ENCODE measurements at places on chromosomes 4 and X.

GRCh38 chrX:36721990-36722389, 286.2 kb upstream of the FAM47C start:
- DNase-seq = no peak

DNA sequence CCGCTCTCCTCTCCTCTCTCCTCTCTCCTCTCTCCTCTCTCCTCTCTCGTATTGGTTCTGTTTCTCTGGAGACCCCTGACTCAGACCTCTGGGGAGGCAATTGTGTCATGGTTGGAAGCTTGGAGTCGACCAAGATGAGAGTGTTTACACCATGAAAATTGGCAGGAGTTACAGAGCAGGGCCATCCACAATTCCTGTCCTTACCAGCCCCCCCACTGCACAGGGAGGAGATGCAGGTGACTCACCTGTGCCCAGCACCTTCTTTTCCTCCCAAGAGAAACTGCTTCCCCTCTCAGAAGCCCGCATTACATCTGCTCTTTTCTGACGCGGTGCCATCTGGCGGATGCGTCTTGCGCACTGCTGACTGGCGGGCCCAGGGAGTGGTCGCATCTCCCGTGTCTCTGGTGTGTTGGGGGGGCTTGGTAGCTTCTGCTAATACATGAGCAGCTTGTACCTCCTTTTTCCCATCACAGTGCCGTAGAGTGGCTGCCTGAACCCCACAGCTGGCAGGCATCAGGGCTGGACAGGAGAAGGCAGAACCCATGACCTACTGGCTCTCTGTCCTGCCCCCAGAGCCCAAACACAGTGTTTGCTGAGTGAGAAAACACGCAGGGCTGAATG, 31.4 kb upstream of the GPR78 start:
- no peak for DNase-seq

- DNase-seq = no peak
Measured at GRCh38 chrX:53073115-53073586, 9.0 kb upstream of the TSPYL2 start.

DNA sequence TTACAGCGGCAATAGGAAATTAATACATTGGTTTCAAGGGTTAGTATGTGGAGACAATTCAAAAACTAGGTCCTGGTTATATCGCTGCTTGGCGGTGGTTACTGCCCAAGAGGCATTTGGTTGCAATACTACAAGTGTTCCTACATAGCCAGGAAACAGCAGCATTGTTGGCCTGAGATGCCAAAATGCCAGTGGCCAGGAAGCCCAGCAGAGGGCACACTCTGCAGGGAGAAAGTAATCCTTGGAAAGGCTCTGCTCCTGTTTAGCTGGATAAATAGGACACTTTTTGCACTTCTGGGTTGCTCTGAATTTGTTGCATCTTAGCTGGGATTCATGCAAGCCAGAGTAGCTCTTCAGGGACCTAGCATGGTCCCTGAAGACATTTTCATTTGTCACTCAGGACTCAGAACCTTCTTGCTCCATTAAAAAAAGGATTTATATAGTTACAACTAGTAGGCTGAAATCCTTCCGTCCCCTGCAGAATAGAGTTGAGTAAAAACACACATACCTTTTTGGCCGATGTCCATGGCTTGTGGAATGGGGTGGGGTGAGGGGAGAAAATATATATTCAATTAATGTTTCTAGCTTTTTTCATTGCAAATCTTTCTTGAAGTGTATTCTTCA, 8.1 kb upstream of the GPR119 start:
- DNase-seq = peak; percentile 2

DNA sequence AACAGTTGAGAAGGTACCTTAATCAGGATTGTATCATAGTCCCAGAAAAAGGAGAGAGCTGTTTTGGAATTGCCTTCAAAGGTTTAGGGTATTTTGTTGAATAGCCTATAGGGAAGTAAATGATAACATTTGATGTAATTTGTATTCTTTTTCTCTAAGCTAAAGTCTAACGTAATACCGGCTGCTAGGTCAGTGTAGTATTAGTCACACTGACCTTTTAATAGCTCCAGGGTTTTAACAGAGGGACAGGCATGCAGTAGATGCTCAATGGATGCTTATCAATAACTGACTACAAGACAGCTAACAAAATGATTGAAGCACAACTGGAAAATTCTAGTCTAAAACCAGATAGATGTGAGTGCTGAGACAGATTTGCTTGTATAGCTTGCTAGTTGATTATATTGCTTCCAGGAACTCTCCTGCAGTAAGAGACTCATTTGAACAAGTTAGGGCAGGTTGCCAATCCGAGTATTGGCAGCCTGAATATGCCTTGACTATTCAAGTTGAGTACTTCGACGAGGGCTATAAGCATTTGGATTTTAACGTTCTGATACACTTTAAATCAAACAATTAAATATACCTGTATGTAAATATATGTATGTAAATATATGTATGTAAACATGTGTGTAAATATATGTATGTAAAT, 16.5 kb upstream of the PNPLA4 start:
- DNase-seq = no peak

DNA sequence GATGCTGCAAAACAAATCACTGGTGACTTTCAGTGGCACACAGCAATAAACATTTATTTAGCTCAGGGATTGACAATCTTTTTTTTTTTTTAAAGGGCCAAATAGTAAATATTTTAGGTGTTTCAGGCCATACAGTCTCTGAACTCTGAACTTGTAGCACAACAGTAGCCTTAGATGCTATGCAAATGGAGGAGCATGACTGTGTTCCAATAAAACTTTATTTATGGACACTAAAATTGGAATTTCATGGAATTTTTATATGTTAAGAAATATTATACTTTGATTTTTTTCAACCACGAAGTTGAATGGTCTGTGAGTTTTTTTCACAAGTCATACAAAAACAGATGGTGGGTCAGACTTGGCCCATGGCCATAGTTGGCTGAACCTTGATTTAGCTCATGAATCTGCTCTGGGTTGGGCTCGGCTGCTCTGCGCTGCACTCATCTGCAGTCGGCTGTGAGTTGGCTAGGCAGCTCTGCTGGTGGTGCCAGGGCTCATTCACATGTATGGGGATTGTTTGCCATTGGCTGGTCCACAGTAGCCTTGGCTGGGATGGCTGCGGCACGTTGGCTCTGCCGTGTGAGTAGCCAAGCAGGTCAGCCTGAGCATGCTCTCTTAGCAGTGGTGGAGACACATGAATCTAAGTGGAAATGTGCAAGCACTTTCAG, 231.7 kb upstream of the PGRMC2 start:
- DNase-seq = no peak

DNA sequence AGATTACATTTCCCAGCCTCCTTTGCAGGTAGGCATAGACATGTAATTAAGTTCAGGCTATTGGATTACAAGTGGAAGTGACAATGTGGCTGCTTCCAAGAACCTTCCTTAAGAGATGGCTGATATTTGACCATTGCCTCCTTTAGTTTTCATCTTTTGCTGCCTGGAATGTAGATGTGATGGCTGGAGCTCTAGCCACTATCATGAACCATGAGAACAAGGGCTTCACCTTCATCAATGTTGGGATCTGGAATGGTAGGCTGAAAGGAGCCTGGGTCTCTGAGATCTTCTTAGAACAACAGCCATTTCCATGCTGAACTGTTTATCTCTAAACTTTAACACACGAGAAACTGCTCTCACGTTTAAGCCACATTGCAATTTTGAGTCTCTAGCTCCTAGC, 158.7 kb upstream of the ATP6AP2 start:
- DNase-seq = no peak

DNA sequence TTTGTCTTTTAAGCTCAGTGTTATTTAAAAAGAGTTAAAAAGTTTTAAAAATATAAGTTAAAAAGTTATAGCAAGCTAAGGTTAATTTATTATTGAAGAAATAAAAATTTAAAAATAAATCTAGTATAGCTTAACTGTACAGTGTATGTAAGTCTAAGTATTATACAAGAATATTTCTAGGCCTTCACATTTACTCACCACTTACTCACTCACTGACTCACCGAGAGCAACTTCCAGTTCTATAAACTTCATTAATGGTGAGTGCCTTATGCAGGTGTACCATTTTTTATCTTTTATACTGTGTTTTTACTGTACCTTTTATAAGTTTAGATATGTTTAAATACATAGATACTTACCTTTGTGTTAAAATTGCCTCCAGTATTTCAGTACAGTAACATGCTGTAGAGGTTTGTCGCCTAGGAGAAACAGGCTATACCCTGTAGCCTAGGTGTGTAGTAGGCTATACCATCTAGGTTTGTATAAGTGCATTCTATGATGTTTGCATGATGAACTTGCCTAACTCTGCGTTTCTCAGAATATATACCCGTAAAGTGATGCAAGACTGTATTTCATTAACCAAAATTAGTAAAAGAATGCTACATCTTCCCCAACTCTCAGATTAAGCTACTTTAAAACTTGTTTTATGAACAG, 202.9 kb downstream of the CFAP299 start:
- DNase-seq = no peak

DNA sequence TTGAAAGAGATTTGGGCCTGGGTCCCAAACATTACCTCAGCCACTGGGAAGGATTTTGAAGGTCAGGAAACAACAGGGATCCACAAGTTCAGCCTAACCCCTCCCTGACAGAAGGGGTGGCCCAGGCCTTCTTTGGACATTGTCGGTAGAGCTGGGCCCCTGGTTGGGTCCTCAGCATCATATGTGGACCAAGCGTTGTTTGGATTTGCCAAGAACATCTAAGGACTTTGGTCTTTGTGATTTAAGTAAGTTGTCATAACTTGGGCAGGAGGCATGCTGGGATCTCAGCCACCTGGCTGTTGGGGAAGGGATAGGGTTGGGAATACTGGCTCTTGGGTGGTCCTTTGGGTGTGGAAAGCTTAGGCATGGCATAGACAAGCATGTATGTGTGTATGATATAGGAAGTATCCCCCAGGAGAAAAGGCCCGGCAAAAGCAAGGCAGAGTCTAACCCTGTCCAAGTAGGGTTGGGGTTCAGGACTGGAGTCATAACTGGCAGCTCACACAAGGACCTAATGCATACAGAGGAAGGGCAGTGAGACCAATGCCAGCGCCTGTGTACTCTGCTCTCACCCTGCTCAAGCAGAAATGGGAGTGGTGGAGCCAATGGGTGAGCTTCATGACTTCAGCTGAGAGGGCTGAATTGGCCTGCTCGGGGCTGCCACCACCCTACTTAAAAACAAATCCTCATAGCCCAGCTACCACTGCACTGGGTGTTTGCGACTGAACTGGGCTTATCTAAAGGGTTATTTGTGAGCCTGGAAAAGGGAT, 102.8 kb downstream of the RTL5 start:
- no peak for DNase-seq

DNA sequence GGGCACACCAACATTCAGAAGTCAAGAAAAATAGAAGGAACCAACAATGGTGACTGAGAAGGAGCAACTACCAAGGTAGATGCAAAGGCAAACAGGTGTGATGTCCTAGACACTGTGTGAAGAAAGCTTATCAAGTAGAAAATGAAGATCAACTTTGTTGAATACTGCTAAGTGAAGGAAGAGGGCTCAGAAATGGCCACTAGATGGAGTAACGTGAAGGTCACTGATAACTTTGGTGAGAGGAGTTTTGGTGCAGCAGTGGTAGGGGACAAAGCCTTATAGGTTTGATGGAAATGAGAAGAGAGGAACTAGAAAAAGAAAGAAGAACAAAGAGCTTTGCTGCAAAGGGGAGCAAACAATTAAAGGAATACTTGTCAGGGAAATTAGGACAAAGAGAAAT, 23.5 kb downstream of the OTC start:
- DNase-seq = no peak

GRCh38 chr4:48064349-48064748, 47.8 kb downstream of the NIPAL1 start:
- no peak for DNase-seq

DNA sequence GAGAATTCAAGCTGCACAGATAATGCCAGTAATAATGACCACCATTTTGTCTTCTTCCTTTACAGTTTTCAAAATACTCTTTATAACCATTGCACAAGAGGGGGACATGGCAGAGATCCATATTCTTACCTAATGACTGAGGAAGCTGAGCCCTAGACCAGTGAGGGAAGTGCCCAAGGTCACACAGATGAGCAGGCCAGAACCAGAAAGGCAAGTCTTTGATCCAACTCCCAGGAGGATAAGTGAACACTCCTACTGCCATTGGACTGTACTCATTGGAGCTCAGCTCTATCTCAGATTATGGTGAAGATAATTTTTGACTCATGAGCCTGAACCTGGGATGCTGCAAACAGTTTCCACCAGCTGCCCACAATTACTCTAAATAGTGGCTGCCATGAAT, 28.6 kb downstream of the AMER1 start:
- no peak for DNase-seq

DNA sequence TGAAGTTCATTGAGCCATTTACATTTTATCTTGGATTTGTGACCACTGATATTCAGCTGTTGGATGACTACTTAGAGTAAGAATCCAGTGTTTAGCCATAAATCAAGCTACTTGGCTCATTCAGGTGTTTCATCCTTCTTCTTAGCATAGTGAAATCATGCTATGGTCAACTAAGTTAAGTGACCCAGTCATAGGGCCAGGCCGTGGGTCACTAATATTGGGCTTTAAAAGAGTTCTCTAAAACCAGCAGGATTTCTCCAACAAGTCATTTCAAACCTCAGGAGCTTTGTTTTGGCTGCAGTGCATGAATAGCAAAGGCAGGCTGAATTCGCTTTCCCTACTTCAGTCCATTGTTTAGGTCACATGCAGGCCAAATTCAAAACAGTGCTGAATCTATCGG, 181.0 kb downstream of the MAML3 start:
- no peak for DNase-seq

GRCh38 chr4:127505203-127505602, 127.6 kb upstream of the INTU start:
- DNase-seq = no peak

GRCh38 chrX:149487292-149487691, 17.8 kb downstream of the IDS start:
- peak; percentile 6 for DNase-seq
